ENCODE measurements at places on chromosomes 2 and 18. TPM values are rescaled to one million over a fixed set of nuclear protein-coding genes. Genes with fewer than 3 reads are reported as not detected.

- no peak for DNase-seq
These were observed 134.1 kb upstream of the MC4R start for GRCh38 chr18:60506682-60507081.

DNA sequence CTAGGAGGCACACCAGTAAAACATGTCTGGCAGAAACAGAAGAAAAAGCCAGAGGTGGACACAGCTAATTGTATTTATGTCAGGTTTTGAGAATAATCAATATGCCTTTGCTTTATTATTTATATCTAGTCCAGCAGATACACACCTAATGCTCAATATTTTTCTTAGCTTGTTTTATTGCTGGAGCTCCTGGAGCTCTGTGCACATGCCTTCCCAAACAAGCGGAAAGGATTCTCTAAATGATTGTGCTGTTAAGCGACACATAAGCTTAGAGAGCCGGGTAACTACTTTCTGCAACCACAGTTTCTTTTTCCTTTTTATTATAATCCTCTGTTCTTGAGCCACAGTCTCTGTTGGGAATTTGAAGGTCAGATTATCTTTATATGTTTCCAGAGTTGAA lies 177.3 kb upstream of the ST6GAL2 start:
- DNase-seq: no peak

DNA sequence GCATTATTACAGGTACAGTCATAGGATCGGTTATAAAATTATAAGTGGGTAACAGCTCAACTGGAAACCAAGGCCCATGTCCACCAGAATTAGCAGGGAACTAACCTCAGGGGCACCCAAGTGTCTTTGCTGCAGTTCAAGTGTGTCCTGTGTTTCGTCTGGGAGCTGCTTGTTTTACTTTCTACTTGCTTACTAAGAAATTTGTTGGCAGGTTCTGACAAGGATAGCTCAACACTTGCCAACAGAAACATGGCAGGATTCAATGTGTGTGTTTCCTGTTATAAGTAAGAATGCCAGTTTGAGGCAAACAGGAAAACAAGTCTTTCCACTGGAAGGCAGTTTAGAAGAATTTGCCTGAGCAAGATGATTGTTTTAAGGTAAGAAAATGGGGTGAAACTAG lies 104.5 kb downstream of the EPHA4 start:
- no peak for DNase-seq

The NYAP2 gene
- polyA plus RNA-seq: 0.08 TPM

The BBS5 gene
- polyA plus RNA-seq: 10.2 TPM

The CPLX4 gene
- not detected for polyA plus RNA-seq

DNA sequence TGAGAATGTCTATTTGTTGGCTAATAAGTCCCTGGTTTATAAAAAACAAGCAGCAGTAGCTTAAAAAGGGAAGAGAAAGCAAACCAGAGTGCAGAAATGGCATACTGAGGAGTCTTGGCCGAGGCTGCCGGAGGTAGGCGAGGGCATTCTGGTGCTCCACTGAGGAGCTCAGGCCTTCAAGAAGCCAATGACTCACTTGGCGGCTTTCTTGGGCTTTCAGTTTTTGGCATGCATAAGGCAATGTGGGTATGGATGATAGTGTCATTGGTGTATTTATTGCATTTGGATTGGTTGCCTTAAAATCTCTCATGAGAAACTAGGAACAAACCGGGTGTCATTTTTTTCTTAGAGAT lies 119.6 kb upstream of the ARL5A start:
- no peak for DNase-seq

DNA sequence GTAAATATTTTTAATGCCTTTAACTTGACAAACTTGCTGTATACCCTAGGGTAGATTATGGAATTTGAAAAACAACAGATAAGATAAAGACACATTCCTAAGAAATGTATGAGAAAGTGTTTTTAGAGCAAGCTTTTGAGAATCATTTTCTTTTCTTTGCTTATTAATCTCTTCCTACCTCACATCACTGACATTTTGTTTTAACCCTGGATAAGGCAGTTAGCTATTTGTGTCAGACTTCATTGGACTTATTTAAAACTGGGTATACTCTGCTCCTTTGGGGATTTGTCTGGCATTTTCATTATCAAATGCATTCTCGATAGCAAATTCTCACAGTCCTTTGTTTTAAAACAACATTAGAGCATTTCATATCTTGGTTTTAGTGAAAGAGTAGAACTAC lies 17.2 kb downstream of the EML4 start:
- no peak for DNase-seq

The SNED1 gene
- 58.3 TPM for polyA plus RNA-seq

The RND3 gene
- polyA plus RNA-seq: 146 TPM

DNA sequence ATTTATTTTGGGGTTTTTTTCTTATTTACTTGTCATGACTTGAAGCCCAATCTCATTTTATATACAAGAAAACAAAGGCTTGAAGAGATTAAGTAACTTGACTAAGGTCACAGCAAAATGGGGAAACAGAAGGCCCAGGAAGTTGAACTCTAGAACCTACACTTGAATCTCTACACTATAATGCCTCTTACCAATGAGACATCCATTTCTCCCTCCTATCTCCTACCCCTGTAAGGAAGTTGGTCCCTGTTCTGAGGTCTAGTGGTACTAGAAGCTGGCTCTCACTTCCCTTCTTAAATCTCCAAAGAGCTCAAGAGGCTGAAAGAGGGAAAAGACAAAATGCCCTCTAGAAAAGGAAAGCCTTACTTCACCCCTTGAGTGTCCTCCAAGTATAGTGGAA lies 25.5 kb upstream of the IHH start:
- no peak for DNase-seq

The POTEI gene
- polyA plus RNA-seq: 0.90 TPM

- no peak for DNase-seq
These were observed 5.4 kb upstream of the POU3F3 start for GRCh38 chr2:104848526-104848925.

DNA sequence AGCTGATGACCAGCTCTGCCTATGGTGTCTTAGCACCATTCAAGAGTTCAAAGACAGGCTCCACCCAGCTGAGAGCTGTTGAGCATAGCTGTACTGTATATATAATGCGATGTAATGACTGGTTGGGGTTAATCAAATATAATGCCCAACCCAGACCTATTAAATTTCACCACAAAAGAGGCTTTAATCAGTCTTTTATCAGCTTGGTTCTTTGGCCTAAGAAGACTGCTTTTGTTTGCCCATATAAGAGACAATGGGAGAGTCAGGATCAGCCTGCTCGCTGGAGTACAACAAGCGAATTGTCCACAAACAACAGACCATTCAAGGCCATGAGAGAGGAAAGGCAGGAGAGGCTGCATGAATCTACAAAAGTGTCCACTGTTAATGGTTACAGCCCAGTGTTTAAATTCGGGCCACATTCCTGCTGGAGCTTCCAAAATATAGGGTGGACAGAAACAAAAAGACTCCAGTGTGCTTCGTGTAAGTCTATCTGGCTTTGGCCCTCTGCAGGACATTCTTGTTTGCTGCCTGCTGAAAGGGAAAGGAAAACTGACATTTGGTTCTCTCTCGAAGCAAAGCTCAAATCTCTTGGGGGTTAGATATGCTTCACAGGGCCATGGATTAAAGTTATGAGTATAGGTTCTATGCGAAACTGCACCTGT lies 299.0 kb upstream of the FBXO11 start:
- no peak for DNase-seq

DNA sequence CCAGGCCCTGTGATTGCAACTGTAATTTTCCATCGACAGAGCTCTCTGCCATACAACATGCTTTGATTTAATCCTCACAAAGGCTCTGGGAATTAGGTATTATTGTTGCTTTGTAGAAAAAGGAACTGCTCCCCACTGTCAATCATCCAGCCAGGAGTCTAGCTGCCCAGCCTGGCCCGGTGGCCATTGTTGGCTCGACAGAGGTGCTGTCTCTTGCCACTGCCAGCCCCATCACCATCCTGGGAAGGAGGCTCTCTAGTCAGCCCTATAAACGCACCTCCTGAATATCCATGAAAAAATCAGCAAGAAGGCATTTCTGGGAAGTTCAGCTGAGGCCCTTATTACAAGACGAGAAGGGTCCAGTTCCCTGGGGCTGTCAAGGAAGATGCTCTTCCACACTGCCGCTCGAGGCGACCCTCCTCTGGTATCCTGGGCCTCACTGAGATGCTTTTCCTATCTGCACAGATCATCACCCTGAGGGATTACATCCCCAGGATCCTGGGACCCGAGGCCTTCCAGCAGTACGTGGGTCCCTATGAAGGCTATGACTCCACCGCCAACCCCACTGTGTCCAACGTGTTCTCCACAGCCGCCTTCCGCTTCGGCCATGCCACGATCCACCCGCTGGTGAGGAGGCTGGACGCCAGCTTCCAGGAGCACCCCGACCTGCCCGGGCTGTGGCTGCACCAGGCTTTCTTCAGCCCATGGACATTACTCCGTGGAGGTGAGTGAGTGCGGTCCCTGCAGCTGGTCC lies 71.0 kb downstream of the TPO start:
- DNase-seq: no peak

GRCh38 chr2:233414777-233415570 lies 60.7 kb downstream of the DGKD start:
- DNase-seq: no peak

The MPP4 gene
- 0.23 TPM for polyA plus RNA-seq

The TMEFF2 gene
- polyA plus RNA-seq: 1.1 TPM

DNA sequence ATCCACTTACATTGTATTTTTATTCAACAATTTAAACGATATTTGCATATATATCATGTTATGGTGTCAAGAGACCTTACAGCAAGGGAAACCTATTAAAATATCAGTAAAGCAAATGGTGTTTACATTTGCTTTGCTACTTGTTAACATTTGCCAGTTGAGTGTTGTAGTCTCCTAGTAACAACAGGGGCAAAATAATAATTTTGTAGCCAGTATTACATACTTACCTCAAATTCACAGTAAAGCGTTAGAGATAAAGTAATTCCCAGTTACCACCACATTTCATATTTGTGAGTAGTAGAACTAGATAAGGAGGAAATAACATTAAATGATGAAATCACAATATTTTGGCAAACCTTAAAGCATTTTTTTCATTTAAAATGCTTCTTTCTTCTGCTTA lies 71.3 kb downstream of the FASTKD2 start:
- DNase-seq: no peak

The GCG gene
- polyA plus RNA-seq: not detected

The LYPD6 gene
- 11.9 TPM for polyA plus RNA-seq

All from right lung (tissue), 10 donors.